ENCODE measurements at places on chromosomes 5 and 9.

DNA sequence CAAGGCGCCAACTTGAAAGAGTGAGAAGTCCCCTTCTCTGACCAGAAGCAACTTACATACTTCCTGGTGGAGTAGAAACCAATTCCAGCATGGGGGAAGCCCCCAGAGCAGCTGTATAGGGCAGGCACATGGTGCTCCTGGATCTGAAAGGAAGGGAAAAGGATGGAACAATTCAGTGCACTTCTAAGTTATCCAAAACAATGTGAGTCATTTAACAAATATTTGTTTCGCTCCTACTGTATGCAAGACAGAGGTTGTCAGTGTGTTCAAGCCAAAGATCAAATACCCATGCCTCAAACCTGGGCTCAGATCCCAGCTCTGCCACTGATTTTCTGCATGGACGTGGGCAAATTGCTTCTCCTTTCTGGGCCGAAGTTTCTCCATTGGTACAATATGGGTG is 67.1 kb downstream of the LHX2 start:
- DNase-seq, result no peak

DNA sequence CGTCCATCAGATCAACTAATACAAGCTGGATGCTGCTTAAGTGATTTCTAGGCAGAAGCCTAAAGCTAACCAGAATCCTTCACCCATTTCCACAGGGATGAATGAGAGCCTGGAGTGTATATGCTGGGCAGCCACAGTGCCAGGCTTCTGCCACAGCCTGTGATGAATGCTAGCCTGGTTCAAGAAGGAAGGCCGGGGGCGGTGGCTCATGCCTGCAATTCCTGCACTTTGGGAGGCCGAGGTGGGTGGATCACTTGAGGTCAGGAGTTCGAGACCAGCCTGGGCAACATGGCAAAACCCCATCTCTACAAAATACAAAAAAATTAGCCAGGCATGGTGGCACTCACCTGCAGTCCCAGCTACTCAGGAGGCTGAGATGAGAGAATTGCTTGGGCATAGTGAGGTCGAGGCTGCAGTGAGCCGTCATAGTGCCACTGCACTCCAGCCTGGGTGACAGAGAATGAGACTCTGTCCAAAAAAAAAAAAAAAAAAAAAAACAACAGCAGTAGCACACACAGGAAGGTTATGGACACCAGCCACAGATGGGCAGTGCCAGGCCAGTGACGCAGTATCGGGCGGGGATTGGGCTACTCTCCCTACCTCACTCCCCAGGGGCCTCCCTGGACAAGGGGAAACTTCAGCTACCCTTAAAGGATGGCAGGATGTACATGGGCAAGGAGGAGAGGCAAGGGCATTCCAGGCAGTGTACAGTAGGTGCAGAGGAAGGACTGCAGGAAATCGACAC is 23.1 kb upstream of the HMCN2 start:
- DNase-seq, result no peak

DNA sequence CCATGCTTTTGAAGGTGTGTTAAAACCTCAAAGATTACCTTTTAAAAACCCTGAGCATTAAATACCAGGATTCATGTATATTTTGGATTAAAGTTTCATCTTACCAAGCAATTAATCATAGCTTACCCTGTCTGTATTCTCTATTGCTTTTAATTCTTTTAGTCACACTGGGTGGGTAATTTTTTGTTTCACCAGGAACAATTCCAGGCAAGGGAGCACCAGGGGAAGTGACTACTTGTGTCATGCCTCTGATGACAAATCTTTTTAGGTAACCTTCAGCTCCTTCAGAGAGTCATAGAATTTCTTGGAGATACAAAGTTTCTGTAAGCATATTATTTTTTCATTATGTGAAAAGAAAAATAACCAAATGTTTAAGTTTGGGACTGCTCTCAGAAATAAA is 33.4 kb upstream of the ANXA1 start:
- DNase-seq, result no peak

DNA sequence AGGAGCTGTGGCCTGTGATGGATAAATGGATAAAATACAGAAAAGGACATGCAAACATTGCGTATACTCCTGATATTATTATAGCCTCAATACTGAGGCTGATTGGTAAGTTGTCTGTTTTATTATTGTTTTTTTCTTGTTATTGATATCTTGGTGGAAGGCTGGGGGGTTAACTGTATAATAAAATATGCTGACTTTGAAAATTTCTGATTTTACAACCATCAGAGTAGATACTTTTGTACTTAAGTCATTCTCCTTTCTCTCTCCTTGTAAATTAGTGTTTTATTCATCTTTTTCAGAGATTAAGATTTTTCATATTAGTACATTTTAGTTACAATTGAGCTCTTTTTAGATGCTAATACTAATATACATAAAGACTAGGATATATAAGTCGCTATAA is 53.5 kb downstream of the ICE1 start:
- DNase-seq, result no peak

DNA sequence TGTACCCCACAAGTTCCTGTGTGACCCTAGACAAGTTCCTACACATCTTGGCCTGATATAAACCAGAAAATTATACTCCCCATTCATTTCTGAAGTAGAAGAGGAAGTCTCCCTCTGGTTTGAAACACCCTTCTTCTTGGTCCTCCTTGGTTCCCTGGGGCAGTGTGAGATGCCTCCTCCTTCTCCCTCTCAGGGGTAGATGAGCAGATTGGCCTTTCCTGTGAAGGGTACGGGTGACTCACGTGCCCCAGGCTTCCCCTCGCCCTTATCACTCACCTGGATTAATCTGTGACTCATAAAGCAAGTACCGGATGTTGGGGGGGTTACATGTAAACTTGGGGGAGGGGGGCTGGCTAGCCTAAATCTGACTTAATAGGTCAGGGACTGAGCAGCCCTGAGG is 11.1 kb upstream of the AQP3 start:
- peak; percentile 75 for DNase-seq

DNA sequence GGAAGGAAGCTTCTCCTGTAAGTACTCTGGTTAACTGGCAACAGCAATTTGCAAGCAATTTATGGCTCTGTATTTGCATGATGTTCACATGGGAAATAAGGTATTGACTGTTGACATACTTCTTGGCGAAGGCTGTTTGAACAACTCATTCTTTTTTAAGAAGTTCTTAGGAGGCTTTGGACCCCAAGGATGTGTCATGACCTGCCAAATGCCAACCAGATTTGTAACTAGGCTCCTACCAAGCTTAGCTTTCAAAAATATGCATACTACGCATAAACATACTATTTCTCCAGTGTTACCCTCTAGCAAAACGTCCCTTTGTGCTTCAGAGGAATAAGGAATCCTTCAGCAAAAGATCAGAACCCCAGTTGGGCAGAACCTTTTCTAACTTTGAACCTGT is 165.2 kb upstream of the MSX2 start:
- DNase-seq, result no peak

DNA sequence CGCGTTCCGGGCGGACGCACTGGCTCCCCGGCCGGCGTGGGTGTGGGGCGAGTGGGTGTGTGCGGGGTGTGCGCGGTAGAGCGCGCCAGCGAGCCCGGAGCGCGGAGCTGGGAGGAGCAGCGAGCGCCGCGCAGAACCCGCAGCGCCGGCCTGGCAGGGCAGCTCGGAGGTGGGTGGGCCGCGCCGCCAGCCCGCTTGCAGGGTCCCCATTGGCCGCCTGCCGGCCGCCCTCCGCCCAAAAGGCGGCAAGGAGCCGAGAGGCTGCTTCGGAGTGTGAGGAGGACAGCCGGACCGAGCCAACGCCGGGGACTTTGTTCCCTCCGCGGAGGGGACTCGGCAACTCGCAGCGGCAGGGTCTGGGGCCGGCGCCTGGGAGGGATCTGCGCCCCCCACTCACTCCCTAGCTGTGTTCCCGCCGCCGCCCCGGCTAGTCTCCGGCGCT is at the start of gene DAPK1:
Gene DAPK1, plus strand, starts transcription at position 264 of the 442 bp plus-strand sequence. CDS start 1,211 bp downstream, outside the sequence.
- peak; percentile 61 for DNase-seq

GRCh38 chr9:26524267-26524666 is 368.3 kb downstream of the CAAP1 start:
- no peak for DNase-seq

- no peak for DNase-seq
Measured at GRCh38 chr9:36358486-36358885, 41.6 kb downstream of the RNF38 start.

DNA sequence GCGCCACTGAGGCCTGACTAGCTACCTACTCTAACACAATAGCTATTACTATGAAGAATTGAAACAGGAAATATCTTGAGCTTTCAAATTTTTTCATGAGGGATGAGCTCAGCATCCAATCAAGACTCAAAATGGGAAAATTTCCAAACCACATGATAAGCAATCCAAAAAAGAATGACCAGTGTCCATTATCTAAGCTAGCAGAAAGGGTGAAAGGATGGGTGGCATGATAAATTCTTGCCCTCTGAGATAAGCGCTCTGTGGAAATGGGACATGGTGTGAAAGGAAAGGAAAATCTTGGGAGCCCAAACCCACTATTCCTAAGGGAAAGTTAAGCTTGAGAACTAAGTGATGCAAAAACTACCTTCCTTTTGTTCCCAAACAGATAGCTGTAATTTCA is 170.2 kb upstream of the NREP start:
- DNase-seq, result no peak

DNA sequence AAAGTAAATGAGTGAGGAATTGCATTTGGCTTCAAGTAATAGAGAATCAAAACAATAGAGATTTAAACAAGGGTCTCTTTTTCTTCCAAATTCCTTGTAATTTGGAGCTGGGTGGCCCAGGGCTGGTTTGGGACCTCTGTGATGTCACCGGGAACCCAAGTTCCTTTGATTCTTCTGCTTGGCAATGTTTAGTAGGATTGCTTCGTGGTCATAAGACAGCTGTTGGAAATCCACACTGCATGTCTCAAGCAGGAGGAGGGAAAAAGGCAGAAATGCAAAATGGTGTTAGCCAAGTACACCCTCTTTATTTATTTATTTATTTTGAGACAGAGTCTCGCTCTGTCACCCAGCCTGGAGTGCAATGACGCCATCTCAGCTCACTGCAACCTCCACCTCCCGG is 72.6 kb upstream of the IL12B start:
- no peak for DNase-seq

DNA sequence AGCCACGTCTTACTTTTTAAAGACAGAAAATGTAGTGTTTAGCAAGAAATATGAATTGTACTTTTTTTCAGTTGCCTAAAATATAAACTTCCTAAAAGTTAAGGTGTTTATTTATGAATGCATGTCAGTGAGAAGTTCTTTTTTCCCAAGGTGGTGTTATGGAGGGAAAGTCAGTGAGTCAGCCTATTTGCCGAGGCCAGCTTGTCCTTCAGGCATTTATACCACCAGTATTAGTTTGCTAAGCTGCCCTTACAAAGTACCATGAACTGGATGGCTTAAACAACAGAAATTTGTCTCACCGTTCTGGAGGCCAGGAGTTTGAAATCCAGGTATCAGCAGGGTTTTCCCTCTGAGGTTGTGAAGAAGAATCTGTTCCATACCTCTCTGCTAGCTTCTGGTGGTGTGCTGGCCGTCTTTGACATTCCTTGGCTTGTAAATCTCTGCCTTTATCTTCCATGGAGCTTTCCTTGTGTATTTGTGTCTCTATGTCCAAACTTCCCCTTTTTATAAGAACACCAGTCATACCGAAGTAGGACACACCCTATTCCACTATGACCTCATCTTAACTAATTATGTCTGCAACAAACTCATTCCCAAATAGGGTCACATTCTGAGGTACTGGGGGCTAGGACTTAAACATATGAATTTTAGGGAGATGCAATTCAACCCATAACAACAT is 38.4 kb downstream of the PRKACG start:
- no peak for DNase-seq

GRCh38 chr5:18797222-18797621 is 1163.0 kb downstream of the TAF11L14 start:
- no peak for DNase-seq

- DNase-seq, result no peak
Measured at GRCh38 chr5:80055491-80056170, 20.5 kb downstream of the THBS4 start.

DNA sequence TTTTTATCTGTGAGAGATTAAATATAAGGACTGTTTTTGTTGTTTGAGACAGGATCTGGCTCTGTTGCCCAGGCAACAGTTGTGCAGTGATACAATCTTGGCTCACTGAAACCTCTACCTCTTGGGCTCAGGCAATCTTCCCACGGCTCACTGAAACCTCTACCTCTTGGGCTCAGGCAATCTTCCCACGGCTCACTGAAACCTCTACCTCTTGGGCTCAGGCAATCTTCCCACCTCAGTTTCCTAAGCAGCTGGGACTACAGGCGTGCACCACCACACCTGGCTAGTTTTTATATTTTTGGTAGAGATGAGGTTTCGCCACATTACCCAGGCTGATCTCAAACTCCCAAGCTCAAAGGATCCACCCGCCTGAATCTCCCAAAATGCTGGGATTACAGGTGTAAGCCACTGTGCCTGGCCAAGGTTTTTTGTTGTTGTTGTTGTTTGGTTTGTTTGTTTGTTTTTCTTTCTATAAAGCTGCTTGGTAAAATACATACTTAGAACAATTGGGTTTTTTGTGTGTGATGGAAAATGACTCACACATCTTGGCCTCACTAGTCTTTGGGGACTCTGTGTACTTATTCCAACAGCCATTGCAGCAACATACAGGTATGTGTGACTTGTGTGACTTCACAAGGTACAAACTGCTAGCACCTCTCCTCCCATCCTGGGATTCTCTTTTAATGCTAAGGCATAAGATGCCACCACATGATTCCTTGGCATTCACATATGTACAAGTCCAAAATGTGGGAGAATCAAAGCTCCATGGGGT is 36.5 kb upstream of the RASA1 start:
- DNase-seq, result no peak

- no peak for DNase-seq
Measured at GRCh38 chr5:161585798-161586197, 39.3 kb upstream of the GABRB2 start.

- DNase-seq, result no peak
Measured at GRCh38 chr9:109935406-109936087, 155.5 kb downstream of the PALM2AKAP2 start.

GRCh38 chr9:122162415-122162814 is 2.7 kb downstream of the MORN5 start:
- no peak for DNase-seq

DNA sequence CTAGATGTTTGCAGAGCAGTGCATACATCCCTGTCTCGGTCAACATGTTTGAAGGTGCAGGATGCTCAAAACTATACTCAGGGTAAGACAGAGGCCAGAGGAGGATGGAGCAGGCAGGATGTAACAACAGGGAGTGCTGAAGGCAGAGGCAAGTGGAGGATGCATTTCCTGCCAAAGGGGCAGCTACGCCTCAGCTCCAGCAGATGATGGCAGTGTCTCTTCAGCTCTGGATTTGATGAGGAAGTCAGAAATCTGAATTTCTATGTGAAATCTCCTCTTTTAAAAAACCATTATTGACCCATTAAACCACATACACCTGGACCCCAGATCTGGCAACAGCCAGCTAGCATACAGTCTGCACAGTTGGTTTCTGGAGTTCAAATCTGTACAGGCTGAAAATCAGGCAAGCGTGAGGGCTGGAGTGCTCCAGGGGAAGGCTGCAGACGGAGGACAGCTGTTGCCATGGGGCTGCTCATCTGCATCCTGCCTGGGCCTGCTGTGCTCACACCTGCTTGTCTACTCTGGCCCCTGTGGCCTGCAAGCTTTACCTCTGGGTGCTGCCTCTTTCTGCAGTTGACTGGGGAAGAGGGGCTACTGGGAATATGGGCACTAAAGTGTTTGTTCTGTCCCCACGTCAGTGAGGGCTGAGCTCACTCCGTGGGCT is 152.9 kb upstream of the SLC28A3 start:
- DNase-seq, result no peak

Measured in activated CD8-positive, alpha-beta memory T cell treated with anti-CD3 and anti-CD28 coated beads, Interleukin-2, amount 50 U/mL, for 48 hours (primary cell).